NCI-H1092 treated with DMSO at 0.1 percent for 48 hours (cell line): ENCODE measurements at places on chromosomes 12 and 14.
A peak's percentile ranks its signal among the peaks of the same experiment; 100 is the strongest.

GRCh38 chr14:20490563-20490962, 14.8 kb upstream of the RNASE10 start:
- no peak for DNase-seq

DNA sequence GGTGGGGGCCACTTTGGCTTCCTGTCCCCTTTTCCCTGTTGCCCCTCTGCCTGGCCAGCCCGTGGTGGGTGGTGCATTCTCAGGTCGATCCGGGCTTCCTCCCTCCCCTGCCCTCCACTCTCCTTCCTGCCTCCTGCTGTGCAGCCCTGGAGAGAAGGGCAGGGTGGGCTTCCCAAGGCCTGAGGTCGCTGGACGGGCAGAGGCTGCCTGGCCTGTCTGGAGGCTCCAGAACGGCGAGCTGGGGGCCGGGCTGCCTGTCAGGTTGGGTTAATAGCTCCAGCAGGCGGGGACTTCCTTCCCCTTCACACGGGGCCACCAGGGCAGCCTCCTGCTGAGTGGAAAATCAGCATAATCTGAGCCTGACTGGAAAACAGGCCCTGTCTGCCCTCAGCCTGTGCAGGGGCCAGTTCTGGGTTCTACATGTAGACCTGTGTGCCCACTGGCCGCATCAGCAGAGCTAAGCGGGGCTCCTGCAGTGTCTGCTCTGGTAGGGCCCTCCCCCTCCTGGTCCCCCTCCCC, 11.3 kb downstream of the KIF26A start:
- DNase-seq: peak; percentile 53

DNA sequence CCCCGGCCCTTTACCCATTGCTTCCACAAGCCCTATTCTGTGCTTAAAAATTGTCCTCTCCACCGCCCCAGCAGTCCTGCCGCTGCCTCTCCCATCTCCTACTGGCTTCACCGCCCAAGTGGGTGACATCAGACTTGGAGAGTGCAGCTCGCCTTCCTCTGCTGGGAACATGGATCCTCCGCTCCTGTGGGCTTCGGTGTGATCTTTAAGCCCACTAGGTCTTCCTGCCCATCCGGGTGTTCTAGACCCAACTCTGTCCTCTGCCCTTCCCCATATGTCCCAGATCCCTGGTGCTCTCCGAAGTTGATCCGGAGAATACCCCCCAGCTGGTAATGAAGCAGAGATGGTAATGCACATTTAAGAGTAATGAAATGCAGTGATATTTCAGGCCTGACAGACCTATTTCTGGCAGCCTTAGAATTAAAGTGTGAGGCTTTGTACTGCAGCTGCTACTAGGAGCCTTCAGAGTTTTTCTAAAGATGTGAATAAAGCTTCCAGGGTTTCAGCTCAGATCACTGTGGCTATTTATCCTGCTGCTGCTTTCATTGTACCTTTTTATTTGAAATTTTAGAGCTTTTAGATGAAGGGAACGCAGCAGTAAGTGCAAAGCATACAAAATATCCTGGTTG, 22.9 kb upstream of the CTDSP2 start:
- no peak for DNase-seq

DNA sequence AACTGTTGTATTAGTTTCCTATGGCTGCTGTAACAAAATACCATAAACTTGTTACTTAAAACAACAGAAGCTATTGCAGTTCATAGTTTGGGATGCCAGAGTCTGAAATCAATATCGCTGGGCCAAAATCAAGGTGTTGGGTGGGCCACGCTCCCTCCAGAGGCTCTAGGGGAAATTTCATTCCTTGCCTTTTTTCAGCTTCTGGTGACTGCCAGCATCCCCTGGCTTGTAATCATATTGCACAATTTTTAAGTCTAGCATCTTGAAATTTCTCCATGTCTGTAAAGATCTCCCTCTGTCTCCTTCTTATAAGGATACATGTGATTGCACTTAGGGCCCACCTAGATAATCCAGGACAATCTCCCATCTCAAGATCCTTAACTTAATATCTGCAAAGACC, 48.8 kb upstream of the GARIN6 start:
- no peak for DNase-seq

DNA sequence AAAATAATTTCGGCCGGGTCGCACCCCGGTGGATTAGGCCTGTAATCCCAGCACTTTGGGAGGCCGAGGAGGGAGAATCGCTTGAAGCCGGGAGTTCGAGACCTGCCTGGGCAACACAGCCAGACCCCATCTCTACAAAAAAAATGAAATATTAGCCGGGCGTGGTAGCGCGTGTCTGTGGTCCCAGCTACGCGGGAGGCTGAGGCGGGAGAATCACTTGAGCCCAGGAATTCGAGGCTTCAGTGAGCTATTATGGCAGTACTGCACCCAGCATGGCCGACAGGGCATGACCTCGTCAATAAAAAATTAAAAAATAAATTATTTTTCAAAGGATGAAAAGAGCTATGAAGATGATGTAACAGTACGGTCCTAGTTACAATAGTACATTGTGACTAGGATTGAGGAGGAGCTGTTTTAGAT, 523 bp downstream of the GTF2H3 start:
- no peak for DNase-seq

GRCh38 chr12:820336-820735, 68.0 kb downstream of the WNK1 start:
- no peak for DNase-seq

GRCh38 chr12:71536279-71536938, 96.8 kb downstream of the LGR5 start:
- no peak for DNase-seq

DNA sequence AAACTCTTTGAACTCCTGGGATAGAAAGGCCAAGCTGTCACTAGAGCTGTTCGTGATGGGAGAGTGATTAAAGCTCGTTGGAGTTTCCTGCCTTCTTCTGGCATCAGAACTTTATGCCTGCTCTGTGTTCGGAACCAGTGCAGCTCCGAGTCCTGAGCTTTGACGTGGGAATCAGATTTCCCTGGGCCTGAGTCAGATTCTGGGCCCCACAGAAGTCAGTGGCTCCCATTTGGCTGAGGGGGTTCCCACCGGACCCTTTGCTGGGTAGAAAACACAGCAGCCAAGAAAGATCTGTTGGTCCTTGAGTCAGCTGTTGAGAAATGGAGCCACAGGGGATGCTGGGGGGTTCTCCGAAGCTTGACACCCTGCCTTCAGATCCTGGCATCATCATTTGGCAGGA, 238.0 kb downstream of the CHST11 start:
- no peak for DNase-seq

- no peak for DNase-seq
These were observed 83.3 kb upstream of the SLC38A4 start for GRCh38 chr12:46908936-46909635.

DNA sequence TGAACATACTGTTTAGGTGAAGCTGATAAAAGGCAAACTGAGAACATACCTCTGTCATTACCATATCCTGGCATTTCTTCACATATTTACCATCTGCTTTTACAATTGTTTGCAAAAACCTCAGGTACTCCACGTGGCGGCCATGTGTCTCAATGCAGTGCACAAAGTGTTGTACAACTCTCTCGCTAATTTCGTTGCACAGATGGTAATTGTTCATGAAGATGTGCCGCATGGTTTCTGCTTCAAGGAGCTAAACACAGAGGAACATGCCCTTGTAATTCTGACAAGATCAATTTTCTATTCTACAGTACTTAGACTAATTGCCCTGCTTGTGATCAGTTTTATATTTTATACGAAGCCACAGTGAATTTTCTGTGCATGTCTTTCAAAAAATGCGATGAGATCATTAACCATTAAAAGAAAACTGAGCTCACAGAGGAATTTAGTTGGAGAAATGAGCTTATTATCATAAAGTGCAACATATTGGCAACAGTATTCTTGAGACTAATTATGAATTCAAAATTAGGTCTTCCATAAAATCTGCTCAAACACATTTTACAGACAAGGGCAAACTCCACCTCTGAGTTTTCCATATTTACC, 233.8 kb downstream of the ITPR2 start:
- no peak for DNase-seq

DNA sequence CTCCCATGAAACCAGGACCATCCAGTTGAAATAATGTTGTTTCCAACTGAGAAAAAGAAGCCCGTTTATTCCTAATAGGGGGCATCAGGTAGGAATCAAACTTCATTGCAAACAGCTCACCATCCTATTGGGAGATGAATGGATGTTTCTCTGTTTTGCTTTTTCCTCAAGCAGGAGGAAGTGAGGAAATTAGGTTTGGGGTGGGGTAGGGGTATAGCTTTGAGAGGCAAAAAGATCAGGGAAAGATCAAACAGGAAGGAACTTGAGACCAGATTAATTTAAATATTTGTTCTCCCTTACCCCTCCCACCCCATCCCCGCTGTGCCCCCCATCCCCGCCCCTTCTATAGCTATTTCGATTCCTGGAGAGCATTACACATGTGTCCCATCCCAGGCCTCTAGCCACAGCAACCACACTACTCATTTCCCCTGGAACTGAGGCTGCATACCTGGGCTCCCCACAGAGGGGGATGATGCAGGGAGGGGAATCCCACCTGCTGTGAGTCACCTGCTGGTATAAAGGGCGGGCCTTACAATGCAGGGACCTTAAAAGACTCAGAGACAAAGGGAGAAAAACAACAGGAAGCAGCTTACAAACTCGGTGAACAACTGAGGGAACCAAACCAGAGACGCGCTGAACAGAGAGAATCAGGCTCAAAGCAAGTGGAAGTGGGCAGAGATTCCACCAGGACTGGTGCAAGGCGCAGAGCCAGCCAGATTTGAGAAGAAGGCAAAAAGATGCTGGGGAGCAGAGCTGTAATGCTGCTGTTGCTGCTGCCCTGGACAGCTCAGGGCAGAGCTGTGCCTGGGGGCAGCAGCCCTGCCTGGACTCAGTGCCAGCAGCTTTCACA, at the start of gene IL23A:
Gene IL23A, plus strand, starts transcription at position 577 of the 850 bp plus-strand sequence. Its CDS starts 161 bp downstream, at position 738.
- no peak for DNase-seq

GRCh38 chr12:2693244-2693860, 101.4 kb upstream of the FKBP4 start:
- DNase-seq: no peak

DNA sequence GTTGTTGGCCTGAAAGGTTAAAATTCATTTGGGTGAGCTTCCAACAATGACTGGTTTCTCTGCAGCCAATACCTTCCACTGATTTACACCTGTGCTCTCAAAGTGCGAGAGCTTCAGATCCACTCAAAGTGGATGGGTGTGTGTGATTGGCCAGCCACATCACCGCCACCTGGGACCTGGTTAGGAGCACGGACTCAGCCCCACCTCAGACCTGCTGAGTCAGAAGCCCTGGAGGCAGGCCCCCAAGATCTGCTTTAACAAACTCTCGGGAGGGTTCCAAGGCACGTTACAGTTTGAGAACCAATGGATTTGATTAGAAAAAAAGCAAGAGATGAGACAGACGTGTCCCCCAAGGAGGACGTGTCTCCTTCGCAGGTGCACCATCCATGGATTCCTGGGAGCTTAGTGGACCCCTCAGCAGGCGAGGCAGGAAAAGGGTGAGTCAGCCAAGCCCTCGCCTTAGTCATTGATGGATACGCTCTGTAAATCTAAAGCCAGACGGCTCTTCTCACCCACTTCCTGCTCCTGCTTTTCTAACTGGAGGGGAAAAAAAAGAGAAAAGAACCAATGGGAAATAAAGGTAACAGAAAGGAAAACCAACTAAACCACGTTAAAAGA, 24.5 kb downstream of the FZD10 start:
- DNase-seq: no peak

DNA sequence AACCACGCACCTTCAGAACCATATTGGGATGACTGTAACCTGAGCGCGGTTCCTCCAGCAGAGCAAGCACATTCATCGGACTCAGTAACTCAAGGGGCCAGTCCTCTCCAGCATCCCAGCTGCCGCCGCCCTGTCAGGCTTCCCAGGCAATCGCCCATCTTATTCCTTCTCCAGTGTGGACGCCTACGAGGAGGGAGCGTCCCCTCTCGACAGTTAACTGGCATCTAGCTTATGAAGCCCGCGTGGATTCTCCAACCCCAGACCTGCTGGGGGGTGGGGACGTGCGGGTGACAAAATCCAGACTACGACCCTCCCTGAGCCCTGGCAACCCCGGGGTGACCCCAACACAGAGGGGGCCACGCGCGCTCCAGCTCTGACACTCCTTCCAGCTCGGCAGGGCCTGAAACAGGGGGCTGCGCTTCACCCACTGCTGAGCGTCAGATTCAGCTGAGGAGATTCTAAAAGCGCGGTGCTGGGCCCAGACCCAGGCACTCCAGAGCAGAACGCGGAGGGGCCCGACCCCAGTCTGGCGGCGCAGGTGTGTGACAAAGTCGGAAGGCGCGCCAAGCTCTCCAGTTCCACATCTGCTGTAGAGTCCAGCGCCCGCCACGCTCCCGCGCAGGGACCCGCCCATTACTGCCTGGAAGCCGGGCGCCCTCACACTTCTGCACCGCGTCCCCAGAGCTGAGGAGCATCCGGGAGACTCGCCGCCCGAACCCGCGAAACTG, 43.9 kb upstream of the ESR2 start:
- peak; percentile 96 for DNase-seq

DNA sequence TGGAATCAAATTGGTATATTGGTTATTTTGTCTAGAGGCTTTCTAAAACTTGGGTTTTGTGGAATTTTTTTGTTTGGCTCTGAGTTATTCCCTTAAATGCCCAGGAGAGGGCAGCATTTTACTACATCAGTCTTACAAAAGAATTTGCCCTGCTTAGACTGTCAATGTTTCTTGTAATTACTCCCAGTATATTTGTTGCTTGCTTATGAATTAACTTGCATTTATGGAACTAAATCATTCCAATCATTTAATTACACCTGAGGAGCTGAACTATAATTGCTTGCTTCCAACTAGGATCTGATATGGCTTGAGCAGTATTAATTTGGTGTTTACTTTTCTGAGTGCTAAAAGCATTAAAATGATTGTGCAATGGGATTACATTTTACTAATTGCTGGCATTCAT, 48.7 kb downstream of the MIPOL1 start:
- DNase-seq: peak; percentile 77

DNA sequence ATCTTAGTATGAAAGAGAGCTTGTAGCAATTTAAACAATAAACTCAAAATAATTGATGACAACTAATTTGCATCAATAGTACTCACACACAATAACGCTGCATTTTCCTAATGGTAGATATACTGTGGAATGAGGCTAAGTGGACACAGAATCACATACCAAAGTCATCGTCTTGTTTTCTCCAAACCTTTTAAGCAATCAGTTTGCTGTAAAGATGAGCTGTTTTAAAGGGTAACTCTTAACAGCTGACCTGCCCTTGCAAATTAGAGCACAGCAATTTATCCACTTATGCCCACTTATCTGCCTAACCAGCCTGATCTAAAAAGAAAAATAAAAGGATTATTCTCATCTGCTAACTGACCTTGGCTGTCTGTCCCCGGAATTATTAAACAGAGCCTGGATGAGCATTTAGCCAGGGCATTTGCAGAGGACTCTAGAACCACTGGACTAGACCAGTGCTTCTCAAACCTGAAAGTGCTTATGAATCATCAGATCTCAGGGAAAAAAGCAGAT, 174.3 kb upstream of the BCL2L14 start:
- peak; percentile 44 for DNase-seq

DNA sequence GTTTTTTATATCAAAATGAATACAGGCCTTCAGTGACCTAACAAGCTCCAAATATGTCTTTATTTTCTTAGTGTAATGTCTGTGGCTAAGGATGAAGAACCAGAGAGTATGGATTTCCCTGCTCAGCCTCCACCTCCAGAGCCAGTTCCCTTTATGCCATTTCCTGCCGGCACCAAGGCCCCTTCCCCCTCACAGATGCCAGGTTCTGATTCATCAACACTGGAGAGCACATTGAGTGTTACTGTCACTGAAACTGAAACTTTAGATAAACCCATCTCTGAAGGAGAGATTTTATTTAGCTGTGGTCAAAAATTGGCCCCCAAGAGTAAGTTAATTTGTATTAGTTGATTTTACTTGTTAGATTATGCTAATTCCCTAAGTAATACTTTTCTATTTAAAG, 61.0 kb downstream of the KIAA0586 start:
- no peak for DNase-seq

- DNase-seq: no peak
These were observed 1.2 kb upstream of the OAS2 start for GRCh38 chr12:112977139-112977538.
